ENCODE measurements at places on chromosomes 5 and 9.
A peak's percentile ranks its signal among the peaks of the same experiment; 100 is the strongest.

- H3K36me3 ChIP-seq, result no peaks in the 10 kb centered on the region
- H3K4me3 ChIP-seq, result peak overlapping the region; percentile 84
- peak overlapping the region; percentile 88 for H3K27ac ChIP-seq
- DNase-seq, result no peak
- peaks cover 21% of the 10 kb centered on the region for H3K4me1 ChIP-seq
Measured at GRCh38 chr9:136949239-136949816, 2.7 kb upstream of the LCN12 start.

DNA sequence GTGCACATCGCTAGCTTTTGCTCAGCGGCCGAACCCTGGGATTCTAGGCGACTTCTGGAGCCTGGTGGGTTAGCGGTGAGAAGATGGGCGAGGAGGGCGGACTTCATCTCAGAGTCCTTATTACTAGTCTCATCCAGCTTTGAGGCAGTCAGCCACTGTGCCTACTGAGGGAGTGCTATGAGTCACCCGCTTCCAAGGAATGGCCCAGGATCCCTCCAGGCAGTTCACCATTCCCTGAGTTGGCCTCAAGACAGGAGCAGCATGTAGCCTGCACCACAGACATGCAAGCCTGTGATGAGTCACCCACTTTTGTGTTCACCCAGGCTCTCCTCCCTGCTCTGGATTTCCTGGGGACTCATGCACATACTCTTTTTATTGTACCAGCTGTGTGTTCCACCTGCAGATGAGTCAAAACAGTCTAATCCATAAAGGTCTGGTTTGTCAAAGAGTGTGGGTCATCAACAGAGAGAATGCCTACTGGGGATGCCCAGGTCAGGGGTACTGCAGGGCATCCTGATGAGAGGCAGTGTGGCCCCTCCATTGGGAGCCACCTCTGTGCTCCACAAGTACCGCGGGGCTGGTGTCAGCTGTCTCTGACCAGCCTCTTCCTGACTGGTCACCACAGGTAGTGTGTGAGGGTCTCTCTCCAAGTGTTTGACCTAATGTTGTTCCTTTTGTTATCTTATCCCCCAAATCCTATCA, 20.2 kb downstream of the SLC22A5 start:
- DNase-seq, result no peak
- H3K4me1 ChIP-seq, result peaks cover 83% of the 10 kb centered on the region
- H3K36me3 ChIP-seq, result peaks cover 7% of the 10 kb centered on the region
- H3K27ac ChIP-seq, result no peak overlapping the region
- H3K4me3 ChIP-seq, result no peak overlapping the region
- no peaks in the 10 kb centered on the region for H3K27me3 ChIP-seq

DNA sequence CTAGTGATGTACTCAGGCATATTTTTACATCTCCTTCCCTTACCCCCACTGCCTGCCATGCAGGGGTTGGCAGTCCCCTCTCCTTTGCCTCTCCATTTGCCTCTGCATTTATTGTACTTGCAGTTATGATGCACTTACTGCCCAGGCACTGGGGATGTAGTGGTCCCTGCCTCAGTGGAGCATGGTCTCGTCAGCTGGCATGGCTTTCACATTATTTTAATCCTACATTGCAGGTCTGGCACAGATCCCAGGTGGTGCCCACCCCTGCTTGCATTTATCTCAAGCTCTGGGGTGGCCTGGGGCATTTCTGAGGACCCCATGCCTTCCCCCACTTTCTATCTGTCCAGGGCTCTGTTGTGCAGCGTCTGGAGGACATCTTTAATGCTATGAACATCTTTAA, 23.2 kb upstream of the PITX1 start:
- H3K4me1 ChIP-seq, result peaks cover 12% of the 10 kb centered on the region
- H3K36me3 ChIP-seq, result no peaks in the 10 kb centered on the region
- H3K27ac ChIP-seq, result no peak overlapping the region
- no peak for DNase-seq

DNA sequence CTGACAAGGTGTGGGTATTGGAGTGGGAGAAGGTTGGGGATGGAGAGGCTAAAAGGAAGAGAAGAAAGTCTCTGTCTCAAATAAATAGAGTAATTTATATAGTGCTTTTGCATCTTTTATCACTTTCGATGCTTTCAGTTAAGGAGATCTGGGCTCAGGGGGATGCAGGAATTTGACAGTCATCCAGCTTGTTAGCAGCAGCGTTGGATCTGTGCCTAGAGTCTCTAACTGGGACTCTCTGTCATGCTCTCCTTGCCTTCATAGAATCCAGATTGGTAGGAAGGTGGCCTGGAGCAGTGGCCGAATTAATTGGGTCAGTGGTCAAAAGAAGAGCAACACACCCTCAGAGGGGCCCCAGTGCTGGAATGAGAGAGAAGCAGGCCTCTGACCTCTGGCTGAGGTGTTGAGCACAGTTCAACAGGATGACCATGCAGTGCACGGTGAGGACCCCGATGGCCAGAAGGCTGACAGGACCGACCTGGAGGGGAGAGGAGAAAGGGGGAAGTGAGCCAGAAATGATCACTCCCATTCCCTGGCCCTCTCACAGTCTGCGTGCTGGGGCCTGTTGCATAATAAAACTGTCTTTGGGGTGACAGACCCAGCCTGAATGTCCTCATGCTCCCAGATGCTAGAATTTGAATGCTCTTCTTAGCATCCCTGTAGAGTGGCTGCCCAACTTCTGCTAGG, 7.6 kb downstream of the SLC36A3 start:
- no peak for DNase-seq
- peaks cover 15% of the 10 kb centered on the region for H3K27me3 ChIP-seq
- H3K4me3 ChIP-seq, result no peak overlapping the region
- no peaks in the 10 kb centered on the region for H3K4me1 ChIP-seq

DNA sequence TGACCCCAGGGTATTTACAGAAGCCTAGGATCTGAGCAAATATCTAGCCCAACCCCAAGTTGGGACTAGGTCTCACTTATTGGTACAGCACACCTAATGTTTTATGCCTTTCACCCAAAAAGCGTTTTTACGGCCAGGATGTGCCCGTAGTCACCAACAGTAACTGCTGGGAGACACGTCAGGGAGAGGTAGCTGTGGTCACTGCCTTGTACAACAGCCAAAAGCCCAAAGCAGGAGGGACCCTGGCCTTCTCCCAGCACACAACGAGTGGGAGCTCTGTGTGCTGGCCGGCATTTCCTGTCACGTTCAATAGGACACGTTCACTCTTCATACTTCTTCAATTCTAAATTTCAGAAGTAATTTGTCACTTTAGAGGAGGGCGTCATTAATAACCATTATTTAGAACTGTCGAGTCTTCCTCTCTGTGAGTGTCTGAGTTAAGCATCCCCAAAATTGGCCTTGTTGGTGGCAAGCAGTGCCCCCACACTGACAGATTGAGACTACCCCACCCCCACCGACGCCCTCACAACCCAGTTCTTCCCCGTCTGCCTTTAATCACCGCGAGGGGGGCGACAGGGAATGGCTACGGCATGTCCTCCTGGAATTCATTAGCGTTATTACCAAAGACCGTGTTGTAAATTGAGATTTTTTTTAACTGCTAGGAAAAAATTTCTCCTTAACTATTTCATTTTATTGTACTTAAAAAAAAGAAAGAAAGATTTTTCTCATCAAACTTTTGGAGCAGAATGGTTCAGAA, 80.7 kb downstream of the MVB12B start:
- peaks cover 25% of the 10 kb centered on the region for H3K36me3 ChIP-seq
- H3K27me3 ChIP-seq, result no peaks in the 10 kb centered on the region
- H3K4me3 ChIP-seq, result no peak overlapping the region
- DNase-seq, result no peak
- no peak overlapping the region for H3K27ac ChIP-seq

- H3K27me3 ChIP-seq, result no peaks in the 10 kb centered on the region
- no peak overlapping the region for H3K4me3 ChIP-seq
- H3K27ac ChIP-seq, result no peak overlapping the region
- H3K36me3 ChIP-seq, result peaks cover 90% of the 10 kb centered on the region
Measured at GRCh38 chr5:169724303-169725087, 87.4 kb downstream of the DOCK2 start.

DNA sequence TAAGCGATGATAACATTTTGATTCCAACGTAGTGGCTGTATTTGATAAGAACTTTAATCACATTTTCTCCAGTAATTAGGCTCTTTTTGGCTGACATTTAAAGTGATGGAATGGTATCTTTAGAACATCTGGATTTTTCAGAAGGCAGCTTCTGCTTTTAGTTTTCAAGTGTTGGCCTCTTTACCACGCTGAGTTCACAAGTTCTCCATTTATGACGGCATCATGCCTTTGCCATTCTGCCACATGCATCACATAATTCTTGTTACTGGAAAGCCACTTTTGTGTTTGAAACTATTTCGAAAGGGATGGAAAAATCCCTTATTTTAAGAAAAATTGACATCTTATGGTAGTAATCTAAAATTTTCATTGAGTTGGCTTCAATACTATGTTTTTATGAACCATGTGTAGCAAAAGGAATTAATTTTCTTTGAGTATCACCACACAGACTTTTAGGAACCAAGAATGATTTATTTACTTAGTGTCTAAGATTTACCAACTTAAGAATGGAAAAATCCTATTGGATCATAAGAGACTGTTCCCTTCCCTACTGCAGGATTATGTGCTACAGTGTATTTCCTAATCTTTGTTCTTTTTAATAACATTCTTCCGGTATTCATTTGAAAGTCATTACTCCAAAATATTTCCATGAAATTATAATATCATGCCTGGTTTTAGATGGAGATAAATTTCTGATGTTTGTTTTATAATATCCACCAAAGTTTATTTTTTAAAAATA, 344.2 kb downstream of the ADGRV1 start:
- no peaks in the 10 kb centered on the region for H3K4me1 ChIP-seq
- no peak overlapping the region for H3K4me3 ChIP-seq
- peaks cover 6% of the 10 kb centered on the region for H3K27me3 ChIP-seq
- no peak overlapping the region for H3K27ac ChIP-seq
- DNase-seq, result no peak

DNA sequence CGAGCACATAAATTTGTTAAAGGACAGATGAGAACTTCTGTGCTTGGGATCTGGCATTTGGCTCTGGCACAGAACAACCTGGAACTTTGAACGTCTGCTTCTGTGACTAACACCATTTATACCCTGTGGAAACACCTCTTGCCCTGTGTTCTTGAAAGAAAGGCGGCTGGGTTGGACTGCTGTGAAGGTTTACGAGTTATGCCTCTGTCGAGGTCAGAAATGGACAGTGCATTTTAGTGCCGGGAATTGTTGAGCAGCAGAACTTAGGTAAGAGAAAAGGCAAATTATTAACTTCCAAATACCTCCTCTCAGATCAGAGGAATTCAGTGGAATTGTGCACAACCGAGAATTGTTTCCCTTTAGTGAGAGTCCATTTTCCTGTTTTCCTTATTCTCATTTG, 14.1 kb upstream of the INIP start:
- no peak for DNase-seq
- H3K4me1 ChIP-seq, result no peaks in the 10 kb centered on the region
- no peak overlapping the region for H3K27ac ChIP-seq
- H3K4me3 ChIP-seq, result no peak overlapping the region
- no peaks in the 10 kb centered on the region for H3K36me3 ChIP-seq

- H3K27me3 ChIP-seq, result peaks cover 10% of the 10 kb centered on the region
- H3K4me1 ChIP-seq, result no peaks in the 10 kb centered on the region
- H3K27ac ChIP-seq, result no peak overlapping the region
Measured at GRCh38 chr9:88551546-88552137, 16.7 kb downstream of the NXNL2 start.

GRCh38 chr9:136747161-136748060, 914 bp downstream of the LCN6 start:
- no peak for DNase-seq
- H3K36me3 ChIP-seq, result peaks cover 11% of the 10 kb centered on the region
- H3K27me3 ChIP-seq, result peaks cover 11% of the 10 kb centered on the region
- no peak overlapping the region for H3K27ac ChIP-seq

- peaks cover 17% of the 10 kb centered on the region for H3K36me3 ChIP-seq
- H3K27me3 ChIP-seq, result peaks cover 72% of the 10 kb centered on the region
- no peak overlapping the region for H3K27ac ChIP-seq
- H3K4me1 ChIP-seq, result peaks cover 32% of the 10 kb centered on the region
- DNase-seq, result no peak
- H3K4me3 ChIP-seq, result no peak overlapping the region
Measured at GRCh38 chr5:88677943-88678769, 204.8 kb downstream of the MEF2C start.

DNA sequence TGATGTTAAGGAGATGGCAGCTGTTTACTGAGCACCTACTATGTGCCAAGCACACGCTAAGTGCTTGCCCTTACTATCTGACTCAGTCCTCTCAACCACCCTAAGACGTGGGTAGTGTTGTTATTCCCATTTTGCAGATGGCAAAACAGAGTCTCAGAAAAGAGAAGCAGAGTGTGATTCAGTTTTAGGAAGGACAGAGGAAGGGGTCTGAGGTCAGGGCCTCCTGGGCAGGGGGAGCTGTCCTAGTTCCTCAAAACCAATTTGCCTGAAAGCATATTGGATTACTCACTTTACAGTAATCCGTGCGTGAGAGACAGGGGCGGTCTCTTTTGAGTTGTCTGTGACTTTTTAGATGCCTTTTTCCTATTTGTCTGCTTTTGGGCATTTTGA, 23.2 kb downstream of the DNM1 start:
- DNase-seq, result no peak
- H3K4me3 ChIP-seq, result no peak overlapping the region
- H3K4me1 ChIP-seq, result no peaks in the 10 kb centered on the region
- H3K36me3 ChIP-seq, result no peaks in the 10 kb centered on the region
- H3K27me3 ChIP-seq, result peaks cover 2% of the 10 kb centered on the region

GRCh38 chr9:135326141-135326540, 153.4 kb upstream of the PPP1R26 start:
- DNase-seq, result no peak
- H3K4me3 ChIP-seq, result no peak overlapping the region
- no peaks in the 10 kb centered on the region for H3K27me3 ChIP-seq
- no peaks in the 10 kb centered on the region for H3K36me3 ChIP-seq
- H3K4me1 ChIP-seq, result no peaks in the 10 kb centered on the region

DNA sequence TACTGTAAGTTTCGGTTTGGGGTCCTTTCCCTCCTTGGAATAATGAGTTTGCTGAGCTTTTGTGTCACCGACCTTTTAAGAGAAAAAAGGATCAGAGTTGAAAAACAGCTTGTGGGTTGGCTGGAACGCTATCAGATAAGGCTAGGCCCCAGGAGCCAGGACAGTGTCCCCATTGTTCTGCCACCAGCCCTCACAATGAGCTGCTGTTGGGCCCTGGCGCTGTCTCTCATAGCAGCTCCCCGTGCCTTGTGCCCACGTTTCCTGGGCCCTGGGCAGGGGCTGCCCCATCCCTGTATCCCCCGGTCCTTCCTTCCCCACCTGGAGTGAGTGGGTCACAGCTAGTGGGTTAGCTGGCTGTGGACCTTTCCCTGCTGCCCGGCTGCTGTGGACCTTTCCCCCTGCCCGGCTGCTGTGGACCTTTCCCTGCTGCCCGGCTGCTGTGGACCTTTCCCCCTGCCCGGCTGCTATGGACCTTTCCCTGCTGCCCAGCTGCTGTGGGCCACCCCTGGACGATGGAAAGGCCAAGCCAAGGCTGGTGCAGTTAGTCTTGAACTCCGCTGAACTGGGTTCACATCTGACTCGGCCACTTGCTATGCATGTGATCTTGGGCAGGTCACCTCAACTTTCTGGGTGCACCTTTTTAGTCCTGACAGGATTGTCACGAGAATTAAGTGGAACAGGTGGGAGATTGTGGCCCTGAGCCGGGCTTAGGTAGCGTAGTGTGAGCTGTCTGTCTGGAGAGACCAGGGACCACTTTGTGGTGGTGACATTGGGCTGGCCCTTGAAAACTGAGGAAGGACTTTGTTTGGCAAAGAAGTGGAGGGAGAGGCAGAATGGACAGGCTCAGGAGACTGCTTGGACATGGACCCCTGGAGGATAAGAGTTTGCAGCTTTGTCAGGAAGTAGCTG, 99.5 kb downstream of the DAB2IP start:
- peaks cover 24% of the 10 kb centered on the region for H3K4me1 ChIP-seq
- no peaks in the 10 kb centered on the region for H3K27me3 ChIP-seq
- no peak for DNase-seq
- no peaks in the 10 kb centered on the region for H3K36me3 ChIP-seq
- peak overlapping the region; percentile 9 for H3K27ac ChIP-seq
